ENCODE measurements at places on chromosomes 6 and 20. TPM values are rescaled to one million over a fixed set of nuclear protein-coding genes. Genes with fewer than 3 reads are reported as not detected.

The STMND1 gene
- total RNA-seq = not detected

The LZTS3 gene
- 1.2 TPM for total RNA-seq

The DDRGK1 gene
- 79.5 TPM for total RNA-seq

The STMN3 gene
- 6.7 TPM for total RNA-seq

The RIN2 gene
- total RNA-seq = not detected

The ZBTB12 gene
- total RNA-seq = 0.57 TPM

The SLC17A5 gene
- total RNA-seq = 2.0 TPM

GRCh38 chr6:42960243-42961019 lies at the start of gene GNMT:
Gene GNMT (plus strand): TSS chr6:42960754. CDS start chr6:42960768, 14 bp downstream.
- H3K27ac ChIP-seq = no peak within 1 kb of the TSS
- H3K4me3 ChIP-seq = peak within 1 kb of the TSS; percentile 54
- H3K36me3 ChIP-seq = peaks cover 12% of the 10 kb centered on the region
- H3K27me3 ChIP-seq = no peaks in the 10 kb centered on the region

DNA sequence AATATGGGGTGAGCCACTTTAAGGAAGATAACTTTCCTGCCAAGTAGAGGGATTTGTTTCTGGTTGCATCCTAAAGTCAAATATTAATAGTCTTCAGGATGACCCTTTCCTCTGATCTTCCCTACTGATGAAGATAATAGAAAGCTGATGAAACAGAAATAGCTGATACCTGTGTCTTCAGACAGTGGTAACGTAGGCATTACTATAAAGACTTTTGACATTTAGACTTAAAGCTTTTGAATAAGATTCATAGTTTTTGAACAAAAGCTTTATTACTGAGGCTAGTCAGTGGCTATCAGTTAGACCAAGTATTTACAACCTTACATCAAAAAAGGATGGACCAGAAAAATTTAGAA lies 1.4 kb downstream of the NEDD9 start:
- no peaks in the 10 kb centered on the region for H3K36me3 ChIP-seq
- peak overlapping the region; percentile 87 for H3K4me3 ChIP-seq

DNA sequence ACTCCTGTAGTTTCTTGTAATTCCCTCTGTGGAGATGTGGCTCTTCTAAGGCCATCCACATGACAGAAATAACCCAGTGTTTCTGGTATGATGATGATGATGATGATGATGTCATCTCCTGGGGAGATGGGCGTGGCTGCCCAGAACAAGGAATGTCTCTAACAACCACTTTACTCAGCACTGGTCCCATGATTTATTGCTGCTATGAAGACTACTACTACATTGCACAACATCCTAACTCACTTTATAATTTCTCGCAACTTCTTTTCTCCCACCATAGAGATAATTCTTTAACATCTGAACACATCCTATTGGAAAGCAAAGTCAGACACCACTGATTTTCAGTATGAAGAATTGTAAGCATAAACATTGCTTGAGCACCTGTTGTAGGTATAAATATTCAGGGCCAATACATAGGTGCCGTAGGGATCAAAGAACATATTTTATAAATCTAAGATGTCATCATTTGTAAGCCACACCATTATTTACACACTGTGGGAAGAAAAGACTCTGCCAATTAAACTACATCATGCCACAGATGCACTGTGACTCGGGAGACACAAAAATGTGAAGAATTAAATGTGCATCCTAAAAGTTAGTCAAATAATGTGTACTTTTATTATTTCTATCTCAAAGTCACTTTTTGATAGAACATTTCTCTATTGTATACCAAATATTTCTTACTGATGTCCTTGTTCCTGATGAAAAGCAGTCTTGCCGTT lies 6.4 kb downstream of the TPMT start:
- H3K36me3 ChIP-seq = peaks cover 8% of the 10 kb centered on the region
- H3K4me1 ChIP-seq = peaks cover 23% of the 10 kb centered on the region
- peak; percentile 34 for DNase-seq
- no peaks in the 10 kb centered on the region for H3K27me3 ChIP-seq

DNA sequence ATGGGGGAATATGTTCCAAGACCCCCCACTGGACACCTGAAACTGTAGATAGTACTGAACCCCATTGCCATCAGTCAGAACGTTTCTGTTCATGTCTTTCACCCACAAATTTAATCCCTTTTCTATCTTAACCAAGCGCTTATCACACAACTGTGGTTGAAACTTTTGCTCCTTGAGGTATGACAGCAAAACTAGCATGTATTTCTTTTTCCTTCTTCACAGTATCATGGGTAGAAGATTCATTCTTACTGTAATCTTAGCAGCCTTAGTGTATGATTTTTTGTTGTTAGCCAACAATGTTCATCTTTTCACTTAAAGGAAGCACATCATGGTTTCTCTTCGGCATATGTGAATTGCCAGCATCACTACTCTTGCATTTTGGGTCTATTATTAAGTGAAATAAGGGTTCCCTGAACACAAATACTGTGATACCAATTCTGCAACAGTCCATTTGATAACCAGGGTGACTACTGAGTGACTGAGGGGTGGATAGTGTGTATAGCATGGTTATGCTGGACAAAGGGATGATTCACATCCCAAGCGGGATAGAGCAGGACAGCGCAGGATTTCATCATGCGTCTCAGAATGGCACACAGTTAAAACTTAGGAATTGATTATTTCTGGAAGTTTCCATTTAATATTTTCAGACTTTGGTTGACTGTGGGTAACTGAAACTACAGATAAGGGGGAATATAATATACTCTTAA lies 41.8 kb downstream of the KCNS1 start:
- H3K36me3 ChIP-seq = peaks cover 29% of the 10 kb centered on the region
- DNase-seq = no peak
- peak overlapping the region; percentile 64 for H3K27ac ChIP-seq

DNA sequence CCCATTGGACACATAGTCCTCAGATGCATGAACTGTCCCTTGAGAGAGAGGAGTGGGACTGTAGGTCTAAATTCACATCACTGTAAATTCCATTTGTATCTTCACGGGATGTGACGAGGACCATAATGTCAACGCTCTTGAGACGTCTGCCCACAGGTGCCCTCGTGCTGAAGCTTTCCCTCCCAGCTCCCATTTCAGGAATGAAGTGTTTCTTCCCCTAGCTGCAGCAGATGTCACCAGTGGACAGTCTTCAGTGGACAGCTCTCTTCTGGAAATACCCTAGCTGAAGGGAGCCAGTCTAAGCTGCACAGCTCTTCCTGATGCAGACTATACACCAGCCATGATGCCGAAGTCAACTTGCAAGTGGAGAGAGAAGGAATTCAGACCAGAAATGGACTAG lies 217.4 kb upstream of the ECI2 start:
- no peak overlapping the region for H3K4me3 ChIP-seq
- H3K27me3 ChIP-seq = no peaks in the 10 kb centered on the region
- H3K27ac ChIP-seq = no peak overlapping the region
- no peak for DNase-seq
- no peaks in the 10 kb centered on the region for H3K4me1 ChIP-seq

DNA sequence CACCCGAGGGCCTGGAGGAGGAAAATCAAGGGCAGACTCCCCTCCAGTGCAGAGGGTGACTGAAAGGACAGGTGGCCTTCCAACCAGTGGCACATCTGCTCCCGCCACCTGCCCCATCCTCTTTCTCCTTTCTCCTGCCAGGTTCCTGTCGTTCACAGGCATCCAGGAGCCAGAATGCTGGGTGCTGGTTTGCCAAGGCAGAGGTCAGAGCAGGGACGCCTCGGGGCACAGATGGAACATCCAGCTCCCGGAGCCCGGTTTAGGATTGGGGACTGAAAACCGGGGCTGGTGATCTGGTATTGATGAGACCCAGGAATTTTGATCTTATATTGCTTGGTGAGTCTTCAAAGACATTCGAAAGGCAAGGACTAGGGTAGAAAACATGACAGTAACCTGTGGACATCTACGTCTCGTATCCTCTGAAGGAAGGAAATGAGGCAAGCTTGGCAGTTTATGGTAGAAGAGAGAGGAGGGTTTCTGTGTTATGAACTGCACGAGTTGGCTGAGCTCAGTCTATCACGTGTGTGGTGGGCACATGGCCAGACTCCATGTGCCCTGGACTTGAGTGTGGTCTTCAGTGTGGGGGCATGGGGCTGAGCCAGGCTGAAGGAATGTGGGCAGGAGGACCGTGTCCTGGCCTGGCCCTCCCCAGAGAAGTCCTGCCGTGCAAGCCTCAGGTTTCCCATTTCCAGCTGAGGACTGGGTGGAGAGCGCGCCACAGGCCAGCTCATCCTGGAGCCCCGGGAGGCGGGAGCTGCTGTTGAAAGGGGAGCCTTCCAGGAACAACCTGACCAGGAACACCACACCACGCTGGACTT lies 74.2 kb downstream of the IRF4 start:
- H3K27me3 ChIP-seq = peaks cover 3% of the 10 kb centered on the region
- no peaks in the 10 kb centered on the region for H3K36me3 ChIP-seq
- no peak overlapping the region for H3K27ac ChIP-seq
- H3K4me3 ChIP-seq = no peak overlapping the region

DNA sequence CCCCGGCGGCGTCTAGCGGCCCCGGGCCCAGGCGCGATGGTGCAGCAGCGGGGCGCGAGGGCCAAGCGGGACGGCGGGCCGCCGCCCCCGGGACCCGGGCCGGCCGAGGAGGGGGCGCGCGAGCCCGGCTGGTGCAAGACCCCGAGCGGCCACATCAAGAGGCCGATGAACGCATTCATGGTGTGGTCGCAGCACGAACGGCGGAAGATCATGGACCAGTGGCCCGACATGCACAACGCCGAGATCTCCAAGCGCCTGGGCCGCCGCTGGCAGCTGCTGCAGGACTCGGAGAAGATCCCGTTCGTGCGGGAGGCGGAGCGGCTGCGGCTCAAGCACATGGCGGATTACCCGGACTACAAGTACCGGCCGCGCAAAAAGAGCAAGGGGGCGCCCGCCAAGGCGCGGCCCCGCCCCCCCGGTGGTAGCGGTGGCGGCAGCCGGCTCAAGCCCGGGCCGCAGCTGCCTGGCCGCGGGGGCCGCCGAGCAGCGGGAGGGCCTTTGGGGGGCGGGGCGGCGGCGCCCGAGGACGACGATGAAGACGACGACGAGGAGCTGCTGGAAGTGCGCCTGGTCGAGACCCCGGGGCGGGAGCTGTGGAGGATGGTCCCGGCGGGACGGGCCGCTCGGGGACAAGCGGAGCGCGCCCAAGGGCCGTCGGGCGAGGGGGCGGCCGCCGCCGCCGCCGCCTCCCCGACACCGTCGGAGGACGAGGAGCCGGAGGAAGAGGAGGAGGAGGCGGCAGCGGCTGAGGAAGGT lies 715 bp downstream of the SOX12 start:
- no peaks in the 10 kb centered on the region for H3K36me3 ChIP-seq
- peak; percentile 57 for DNase-seq
- H3K4me1 ChIP-seq = peaks cover 17% of the 10 kb centered on the region
- H3K27me3 ChIP-seq = no peaks in the 10 kb centered on the region

DNA sequence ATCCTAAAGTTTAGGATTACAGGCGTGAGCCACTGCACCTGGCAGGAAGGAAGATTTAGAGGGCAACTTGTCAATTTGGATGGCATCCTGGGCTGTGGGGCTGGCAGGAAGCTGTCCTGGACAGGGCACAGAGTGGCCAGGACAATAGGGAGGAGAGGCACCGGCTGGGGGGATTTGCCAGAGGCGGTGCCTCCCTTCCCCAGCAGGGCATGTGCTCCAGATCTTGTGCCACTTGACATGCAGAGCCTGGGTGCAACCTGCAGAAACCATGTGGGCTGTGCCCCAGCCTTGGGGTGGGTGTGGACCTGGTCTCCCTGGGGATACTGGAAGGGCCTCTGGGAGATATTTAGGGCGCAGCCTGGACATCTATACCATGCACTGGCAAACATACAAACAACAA lies 58.6 kb upstream of the EEF1A1 start:
- peaks cover 23% of the 10 kb centered on the region for H3K4me1 ChIP-seq
- no peak for DNase-seq
- peaks cover 3% of the 10 kb centered on the region for H3K36me3 ChIP-seq

DNA sequence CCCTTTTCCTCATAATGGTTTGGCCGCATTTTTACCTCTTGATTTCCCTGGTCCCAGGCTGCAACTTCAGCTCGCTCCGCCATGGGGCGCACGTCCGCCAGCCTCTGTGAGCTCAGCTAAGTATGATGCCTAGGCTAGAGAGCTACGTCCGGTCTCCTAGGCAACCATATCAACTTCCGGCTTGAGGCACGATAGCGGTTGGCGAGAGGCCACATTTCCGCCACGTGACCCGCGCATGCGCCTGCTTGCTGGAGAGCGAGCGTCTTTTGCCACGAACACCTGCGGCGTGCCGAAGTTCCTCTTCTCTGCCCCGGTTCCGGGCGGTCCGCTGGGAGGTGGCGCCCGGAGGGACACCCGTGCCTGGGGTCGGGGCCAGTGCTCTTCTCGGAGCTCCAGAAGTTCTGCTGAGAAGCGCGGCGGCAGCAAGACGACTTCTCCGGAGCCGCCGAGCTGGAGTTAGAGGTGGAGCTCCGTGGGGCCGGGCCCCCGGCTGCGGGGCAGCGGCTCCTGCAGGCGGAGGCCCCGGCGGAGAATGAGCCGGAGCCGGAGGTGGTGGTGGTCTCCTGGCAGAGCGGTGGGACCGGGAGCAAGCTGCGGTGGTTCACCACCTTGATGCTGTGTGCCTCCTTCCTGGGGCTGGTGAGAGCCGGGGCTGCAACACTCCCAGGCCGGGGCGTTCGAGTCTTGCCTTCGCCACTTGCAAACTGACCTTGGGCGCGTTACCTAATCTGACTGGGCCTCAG lies 172.0 kb downstream of the SLC16A10 start:
- no peaks in the 10 kb centered on the region for H3K27me3 ChIP-seq
- peaks cover 34% of the 10 kb centered on the region for H3K4me1 ChIP-seq
- DNase-seq = peak; percentile 99
- H3K27ac ChIP-seq = peak overlapping the region; percentile 79
- peak overlapping the region; percentile 77 for H3K4me3 ChIP-seq

DNA sequence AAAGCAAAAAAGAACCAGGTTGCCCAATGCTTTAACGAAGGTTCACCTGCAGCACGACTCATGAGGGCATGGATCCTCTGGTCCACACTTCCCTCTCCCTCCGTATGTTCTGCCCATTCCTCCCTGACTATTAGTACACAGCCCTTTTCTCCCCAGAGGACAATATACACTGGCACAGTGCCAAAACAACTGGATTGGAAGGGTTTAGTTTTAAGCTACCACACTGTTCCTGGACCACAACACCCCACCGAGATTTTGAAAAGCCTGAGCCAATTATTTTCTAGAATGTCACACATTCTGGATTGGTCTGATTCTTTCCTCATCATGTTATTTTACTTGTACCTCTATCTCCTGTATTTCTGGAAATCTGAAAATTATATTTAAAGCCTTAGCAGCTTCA lies 2.9 kb upstream of the AKAP7 start:
- no peaks in the 10 kb centered on the region for H3K27me3 ChIP-seq
- H3K36me3 ChIP-seq = peaks cover 1% of the 10 kb centered on the region
- H3K4me1 ChIP-seq = peaks cover 8% of the 10 kb centered on the region

- no peaks in the 10 kb centered on the region for H3K36me3 ChIP-seq
- no peak overlapping the region for H3K4me3 ChIP-seq
- peaks cover 27% of the 10 kb centered on the region for H3K27me3 ChIP-seq
- peaks cover 39% of the 10 kb centered on the region for H3K4me1 ChIP-seq
- no peak for DNase-seq
These were observed 30.2 kb upstream of the IL17A start for GRCh38 chr6:52155791-52156576.

GRCh38 chr20:14331646-14332045 lies 5.8 kb downstream of the FLRT3 start:
- no peak overlapping the region for H3K4me3 ChIP-seq
- no peaks in the 10 kb centered on the region for H3K27me3 ChIP-seq
- no peaks in the 10 kb centered on the region for H3K36me3 ChIP-seq
- no peaks in the 10 kb centered on the region for H3K4me1 ChIP-seq
- no peak overlapping the region for H3K27ac ChIP-seq

All from activated naive CD4-positive, alpha-beta T cell treated with anti-CD3 and anti-CD28 coated beads for 36 hours (primary cell).